ENCODE measurements at places on chromosomes 4 and X. TPM values are rescaled to one million over a fixed set of nuclear protein-coding genes. Genes with fewer than 3 reads are reported as not detected.

ETDB gene
- total RNA-seq, result not detected

CFAP47 gene
- not detected for total RNA-seq

GRCh38 chr4:78779280-78779679 is 3.1 kb downstream of the BMP2K start:
- H3K4me1 ChIP-seq, result peaks cover 8% of the 10 kb centered on the region
- H3K36me3 ChIP-seq, result 0 out of 2 replicates have a peak, but pooled peaks cover 2% of the 10 kb centered on the region

- DNase-seq, result no peak
- no peak overlapping the region for H3K4me3 ChIP-seq
- no peaks in the 10 kb centered on the region for H3K36me3 ChIP-seq
- no peak overlapping the region for H3K27ac ChIP-seq
- H3K27me3 ChIP-seq, result no peaks in the 10 kb centered on the region
Measured at GRCh38 chr4:48028696-48029095, 12.1 kb downstream of the NIPAL1 start.

- H3K4me3 ChIP-seq, result no peak overlapping the region
- DNase-seq, result no peak
- no peaks in the 10 kb centered on the region for H3K36me3 ChIP-seq
- no peak overlapping the region for H3K27ac ChIP-seq
- no peaks in the 10 kb centered on the region for H3K27me3 ChIP-seq
Measured at GRCh38 chr4:17098996-17099395, 200.6 kb upstream of the LDB2 start.

- H3K27me3 ChIP-seq, result no peaks in the 10 kb centered on the region
- H3K4me3 ChIP-seq, result no peak overlapping the region
- DNase-seq, result no peak
- H3K4me1 ChIP-seq, result peaks cover 3% of the 10 kb centered on the region
Measured at GRCh38 chr4:184655889-184656869, 6.6 kb downstream of the PRIMPOL start.

CCDC110 gene
- 0.90 TPM for total RNA-seq

GRCh38 chrX:64792598-64793337 is 183.5 kb downstream of the ZC4H2 start:
- H3K4me1 ChIP-seq, result no peaks in the 10 kb centered on the region
- H3K4me3 ChIP-seq, result no peak overlapping the region
- H3K27ac ChIP-seq, result no peak overlapping the region
- no peak for DNase-seq
- H3K27me3 ChIP-seq, result no peaks in the 10 kb centered on the region
- H3K36me3 ChIP-seq, result no peaks in the 10 kb centered on the region

PTTG2 gene
- not detected for total RNA-seq

DNA sequence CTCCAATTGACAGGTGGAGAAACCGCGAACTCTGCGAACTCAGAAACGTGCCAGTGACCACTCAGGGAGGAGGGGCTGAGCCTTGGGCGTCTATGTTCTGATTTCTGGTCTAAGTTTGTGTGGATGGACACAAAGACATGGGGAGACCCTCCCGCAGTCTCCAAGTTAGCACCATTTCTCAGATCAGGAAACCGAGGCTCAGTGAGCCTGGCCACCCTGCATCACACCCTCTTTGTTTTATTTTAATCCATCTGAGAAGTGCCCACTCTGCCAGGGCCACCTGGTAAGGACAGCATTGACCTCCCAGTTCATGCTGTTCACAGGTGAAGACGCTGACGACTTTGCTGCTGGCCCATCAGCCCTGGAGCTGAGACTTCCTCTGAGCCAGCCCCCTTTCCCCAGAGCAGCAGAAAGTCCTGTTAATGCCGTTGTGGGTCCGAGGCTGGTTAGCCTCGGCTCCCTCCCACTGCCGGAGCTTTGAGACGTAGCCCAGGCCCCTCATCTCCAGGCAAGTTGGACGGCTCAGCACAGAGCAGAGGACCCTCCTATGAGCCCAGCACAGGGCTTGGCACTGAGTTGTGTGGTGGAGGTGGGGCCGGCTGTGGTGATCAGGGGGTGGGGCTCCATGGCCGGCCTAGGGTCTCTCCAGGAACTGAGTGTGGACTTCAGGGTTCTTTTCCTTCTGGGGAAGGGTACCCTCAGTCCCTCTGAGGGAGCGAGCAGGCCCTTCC is 43.7 kb downstream of the PSAPL1 start:
- no peak for DNase-seq
- peaks cover 42% of the 10 kb centered on the region for H3K27me3 ChIP-seq
- no peaks in the 10 kb centered on the region for H3K36me3 ChIP-seq
- H3K27ac ChIP-seq, result no peak overlapping the region

EPHA5 gene
- total RNA-seq, result under 0.01 TPM

- H3K4me3 ChIP-seq, result no peak overlapping the region
- no peaks in the 10 kb centered on the region for H3K36me3 ChIP-seq
Measured at GRCh38 chr4:74751856-74752255, 42.5 kb downstream of the BTC start.

DNA sequence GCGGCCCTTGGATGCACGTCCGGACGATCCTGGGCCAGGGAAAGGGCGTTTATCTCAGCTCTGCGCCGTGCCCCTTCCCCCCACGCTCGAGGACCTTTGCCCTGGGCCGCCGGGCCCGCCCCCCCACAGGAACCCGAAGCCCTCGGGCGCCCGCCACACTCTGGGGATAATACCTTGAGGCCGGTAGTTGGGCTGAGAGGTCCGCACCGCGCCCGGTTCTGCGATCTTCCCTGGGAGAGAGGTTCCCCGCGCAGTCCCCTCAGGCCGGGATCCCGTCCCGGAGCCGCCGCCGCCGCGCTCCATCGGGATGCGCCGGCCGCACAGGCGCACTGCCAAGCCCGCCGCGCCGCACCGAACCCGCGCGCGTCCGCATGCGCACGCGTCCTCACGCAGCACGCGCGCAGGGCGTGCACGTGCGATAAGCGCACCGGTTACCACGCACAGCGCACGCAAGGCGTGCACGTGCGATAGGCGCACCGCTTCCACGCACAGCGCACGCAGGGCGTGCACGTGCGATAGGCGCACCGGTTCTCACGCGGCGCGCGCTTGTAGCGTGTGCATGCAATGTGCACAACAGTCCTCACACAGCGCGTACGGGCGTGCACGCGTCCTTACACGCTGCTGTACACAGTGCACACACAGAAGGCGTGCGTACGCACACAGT is at the start of gene MAP7D2:
TSS of gene MAP7D2 (minus strand) at position 331 of the 664 bp plus-strand sequence. CDS start at position 303, 28 bp downstream.
- H3K27me3 ChIP-seq, result peaks cover 32% of the 10 kb centered on the region
- H3K4me1 ChIP-seq, result no peaks in the 10 kb centered on the region
- no peak within 1 kb of the TSS for H3K27ac ChIP-seq
- H3K4me3 ChIP-seq, result no peak within 1 kb of the TSS
- H3K36me3 ChIP-seq, result no peaks in the 10 kb centered on the region
- DNase-seq, result no peak

DNA sequence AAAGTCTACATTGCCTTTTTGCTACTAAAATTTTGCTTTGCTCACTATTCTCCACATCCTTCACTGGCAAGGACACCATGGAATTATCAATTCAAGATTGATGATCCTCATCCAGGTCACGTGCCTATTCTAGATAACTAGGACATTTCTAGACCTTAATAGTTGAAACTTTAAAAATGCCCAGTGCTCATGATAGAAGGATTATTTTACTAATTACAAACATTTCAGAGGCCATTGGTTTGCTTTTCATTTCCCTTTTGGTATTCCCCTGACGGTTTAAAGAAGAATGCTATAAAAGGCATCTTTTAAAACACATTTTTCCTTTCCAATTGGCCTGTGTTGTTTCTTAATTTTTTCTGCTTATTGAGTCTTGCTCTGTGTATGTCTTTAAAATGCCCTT is 249.4 kb downstream of the NDST4 start:
- no peak overlapping the region for H3K27ac ChIP-seq
- no peak overlapping the region for H3K4me3 ChIP-seq
- H3K36me3 ChIP-seq, result no peaks in the 10 kb centered on the region
- H3K4me1 ChIP-seq, result no peaks in the 10 kb centered on the region
- no peaks in the 10 kb centered on the region for H3K27me3 ChIP-seq
- DNase-seq, result no peak

DNA sequence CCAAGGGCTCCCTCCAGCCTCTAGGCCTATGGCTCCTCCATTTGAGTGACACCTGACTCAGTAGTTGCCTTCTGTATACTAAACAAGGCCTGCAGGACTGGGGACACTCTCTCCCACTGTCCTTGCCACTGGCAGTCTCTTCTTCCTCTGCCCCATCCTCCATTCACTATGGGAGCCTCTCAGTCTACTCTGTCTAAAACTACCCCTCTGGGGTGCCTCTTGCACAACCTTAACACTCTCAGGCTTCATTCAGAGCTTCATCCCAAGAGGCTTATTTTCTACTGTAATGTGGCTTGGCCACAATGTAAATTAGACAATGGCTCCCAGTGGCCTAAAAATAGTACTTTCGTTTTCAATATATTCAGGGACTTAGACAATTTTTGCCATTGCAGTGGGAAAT is 133.0 kb downstream of the ZC4H2 start:
- no peak overlapping the region for H3K27ac ChIP-seq
- no peaks in the 10 kb centered on the region for H3K4me1 ChIP-seq
- no peaks in the 10 kb centered on the region for H3K36me3 ChIP-seq
- no peak overlapping the region for H3K4me3 ChIP-seq
- DNase-seq, result no peak

GRCh38 chr4:4406455-4407298 is 19.8 kb downstream of the NSG1 start:
- no peak overlapping the region for H3K4me3 ChIP-seq
- H3K27ac ChIP-seq, result no peak overlapping the region
- DNase-seq, result no peak
- no peaks in the 10 kb centered on the region for H3K4me1 ChIP-seq

GABRE gene
- 1.3 TPM for total RNA-seq
